Gastrocnemius medialis (tissue), 4 donors: ENCODE measurements at places on chromosomes 12 and 14.

- DNase-seq = no peak
These were observed 912.4 kb downstream of the VRK1 start for GRCh38 chr14:97709552-97709951.

DNA sequence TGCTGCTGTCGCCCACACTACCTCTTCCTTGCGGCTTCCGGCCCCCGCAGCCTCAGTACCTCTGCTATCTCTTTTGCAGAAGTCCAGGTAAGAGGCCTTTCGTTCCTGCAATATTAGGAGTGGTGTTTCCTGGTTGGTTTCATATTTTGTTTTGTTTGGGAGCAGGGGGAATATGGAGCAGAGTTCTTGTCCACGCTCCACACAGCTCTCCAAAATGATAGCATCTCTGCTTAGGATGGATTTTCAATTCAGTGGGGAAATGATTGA is 768 bp downstream of the OXA1L start:
- DNase-seq = no peak

DNA sequence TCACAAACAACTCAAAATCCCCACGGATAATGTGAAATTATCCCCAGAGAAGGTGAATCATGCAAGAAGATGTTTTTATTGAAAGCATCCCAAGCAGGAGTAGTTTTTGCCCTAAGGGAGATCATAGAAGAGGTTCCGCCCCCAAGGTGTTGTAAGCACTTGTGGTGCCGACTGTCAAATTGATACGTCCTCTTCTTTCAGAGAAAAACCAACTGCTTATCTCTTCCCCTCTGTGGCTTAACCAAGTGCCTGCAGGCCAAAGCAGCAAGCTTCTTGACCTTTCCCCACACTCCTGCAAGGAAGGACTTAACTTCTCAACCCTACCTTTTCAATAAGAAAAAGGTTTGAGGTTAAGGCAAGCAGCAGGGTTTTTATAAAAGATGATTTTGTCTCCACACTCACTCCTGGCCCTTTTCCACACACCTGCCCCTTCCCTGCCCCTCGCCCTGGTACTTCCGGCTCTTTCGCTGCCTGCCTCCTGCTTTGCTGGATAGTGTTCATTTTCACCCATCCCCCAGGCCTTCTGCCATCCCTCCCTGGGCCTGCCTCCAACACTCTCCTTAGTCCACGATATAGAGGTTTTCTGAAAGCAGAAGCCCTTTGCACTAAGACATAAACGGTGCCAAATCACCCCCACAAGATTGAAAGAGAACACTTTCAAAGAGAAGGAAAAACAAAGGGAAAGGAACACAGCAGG is 114.5 kb downstream of the EGLN3 start:
- no peak for DNase-seq

DNA sequence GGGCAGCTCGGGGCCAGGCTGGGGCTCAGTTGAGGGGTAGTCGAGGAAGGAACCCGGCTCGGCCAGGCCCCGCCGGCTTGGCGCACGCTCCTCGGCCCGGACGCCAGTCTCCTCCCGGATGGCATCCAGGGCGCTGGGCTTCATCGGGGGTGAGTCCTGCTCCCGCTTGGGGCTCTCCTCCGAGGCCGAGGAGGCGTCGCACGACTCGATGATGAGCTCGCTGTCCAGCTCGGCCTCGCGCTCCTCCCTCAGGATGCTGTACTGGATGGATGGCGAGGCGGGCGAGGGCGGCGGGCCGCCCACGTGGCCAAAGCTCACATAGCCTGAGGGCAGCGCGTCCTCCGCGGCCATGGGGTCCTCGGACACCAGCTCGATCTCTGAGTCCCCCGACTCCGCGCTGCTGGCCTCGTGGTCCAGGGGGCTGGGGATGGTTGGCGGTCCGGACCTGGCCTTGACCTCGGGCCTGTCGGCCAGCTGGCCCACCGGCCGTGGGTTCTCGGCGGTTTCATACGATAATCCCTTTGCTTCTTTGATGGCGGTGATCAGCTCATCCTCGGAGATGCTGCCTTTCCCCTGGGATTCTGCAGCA is 143.4 kb downstream of the RTN1 start:
- no peak for DNase-seq

- no peak for DNase-seq
These were observed 1.3 kb downstream of the RITA1 start for GRCh38 chr12:113186666-113187325.

- no peak for DNase-seq
These were observed 65.7 kb downstream of the TNFAIP2 start for GRCh38 chr14:103188810-103189480.
